ENCODE measurements at places on chromosomes 6 and 20.

- DNase-seq: no peak
These were observed 238.2 kb upstream of the NOX3 start for GRCh38 chr6:155693573-155694418.

DNA sequence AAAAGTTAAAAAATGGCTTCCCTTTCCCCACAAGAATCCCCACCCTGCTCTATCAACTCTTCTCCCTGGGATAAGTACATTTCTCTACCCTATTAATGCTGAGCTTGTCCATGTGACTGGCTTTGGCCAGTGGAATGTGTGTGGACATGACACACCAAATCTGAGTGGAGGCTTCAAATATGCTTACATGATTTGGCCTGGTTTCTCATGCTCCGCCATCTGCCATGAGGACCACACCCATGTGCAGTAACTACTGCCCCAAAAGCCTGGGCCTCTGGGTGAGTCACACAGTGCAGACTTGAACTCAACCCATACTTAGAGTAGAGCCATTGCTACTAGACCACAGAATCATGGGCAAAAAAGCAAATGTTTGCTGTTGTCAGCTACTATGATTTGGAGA lies 65.4 kb downstream of the PRND start:
- peak; percentile 18 for DNase-seq

GRCh38 chr6:72783035-72783434 lies 161.2 kb downstream of the KCNQ5 start:
- DNase-seq: no peak

DNA sequence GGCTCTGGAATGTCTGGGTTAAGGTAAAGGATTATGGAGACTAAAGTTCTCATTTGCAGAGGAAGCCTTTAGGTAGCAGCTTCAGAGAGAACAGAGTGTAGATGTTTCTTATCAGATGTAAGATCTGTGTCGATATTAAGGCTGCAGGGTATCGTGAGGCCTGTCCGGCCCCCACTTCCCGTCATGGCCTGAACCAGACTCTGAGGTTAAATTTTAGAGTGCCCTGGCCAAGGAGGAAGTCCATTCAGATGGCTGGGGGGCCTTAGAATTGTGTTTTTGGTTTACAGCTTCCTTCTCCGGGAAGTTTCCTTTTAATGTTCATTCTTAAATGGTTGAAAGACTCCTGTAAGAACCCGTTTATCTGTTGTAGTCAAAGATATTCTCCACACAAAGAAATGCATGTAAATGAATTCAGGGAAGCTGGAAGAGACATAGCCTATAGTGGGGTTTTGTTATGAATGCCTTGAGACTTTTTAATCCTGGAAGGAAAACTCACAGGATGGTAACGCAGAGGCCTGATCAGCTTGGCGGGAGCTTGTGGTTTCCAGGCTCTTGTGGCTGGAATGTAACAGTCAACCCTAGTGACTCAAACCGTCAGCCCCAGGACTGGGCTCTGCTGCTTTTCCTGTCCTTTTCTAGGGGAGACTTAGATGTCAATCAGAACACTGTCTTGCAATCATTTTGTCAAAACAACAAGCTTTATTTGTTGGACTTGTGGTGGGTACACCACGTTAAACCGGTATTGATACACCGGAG lies 34.7 kb downstream of the KIF25 start:
- DNase-seq: peak; percentile 22

DNA sequence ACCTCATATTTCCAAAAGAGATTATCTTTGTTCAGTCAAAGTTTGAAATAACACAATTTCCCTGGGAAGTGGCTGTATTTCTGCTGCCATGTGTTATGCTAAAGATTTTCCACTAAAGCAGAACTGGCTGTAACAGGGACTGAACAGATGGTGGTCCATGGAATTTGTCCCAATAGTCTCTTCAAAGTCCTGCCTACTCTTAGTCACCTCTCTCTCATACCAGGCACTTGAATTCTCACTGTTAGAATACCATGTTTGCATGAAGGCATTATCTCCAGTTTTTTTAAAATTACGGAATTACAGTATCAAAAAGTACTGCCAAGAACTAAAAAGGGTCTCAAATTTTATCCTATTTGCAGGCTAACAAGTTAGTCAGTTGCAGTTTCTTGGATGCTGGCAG lies 105.0 kb upstream of the HDDC2 start:
- DNase-seq: no peak

DNA sequence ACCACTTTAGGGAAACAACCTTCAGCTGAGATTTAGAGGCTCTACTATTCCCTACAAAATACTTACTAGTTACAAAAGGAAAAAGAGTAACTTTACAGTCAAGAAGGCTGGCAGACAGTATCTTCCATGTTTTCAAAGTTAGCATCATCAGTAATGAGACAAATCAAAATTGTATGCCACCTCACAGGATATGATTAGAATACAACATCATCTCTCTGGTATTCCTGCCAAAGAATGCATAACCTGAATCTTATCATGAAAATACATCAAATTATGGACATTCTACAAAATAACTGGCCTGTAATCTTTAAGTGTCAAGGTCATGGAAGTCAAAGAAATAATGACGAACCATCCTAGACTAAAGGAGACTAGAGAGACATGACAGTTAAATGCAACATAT lies 38.4 kb downstream of the CDK5RAP1 start:
- DNase-seq: no peak

GRCh38 chr6:90411292-90411781 lies 114.7 kb upstream of the BACH2 start:
- DNase-seq: no peak
